ENCODE measurements at places on chromosomes 4 and X. TPM values are rescaled to one million over a fixed set of nuclear protein-coding genes. Genes with fewer than 3 reads are reported as not detected.

DNA sequence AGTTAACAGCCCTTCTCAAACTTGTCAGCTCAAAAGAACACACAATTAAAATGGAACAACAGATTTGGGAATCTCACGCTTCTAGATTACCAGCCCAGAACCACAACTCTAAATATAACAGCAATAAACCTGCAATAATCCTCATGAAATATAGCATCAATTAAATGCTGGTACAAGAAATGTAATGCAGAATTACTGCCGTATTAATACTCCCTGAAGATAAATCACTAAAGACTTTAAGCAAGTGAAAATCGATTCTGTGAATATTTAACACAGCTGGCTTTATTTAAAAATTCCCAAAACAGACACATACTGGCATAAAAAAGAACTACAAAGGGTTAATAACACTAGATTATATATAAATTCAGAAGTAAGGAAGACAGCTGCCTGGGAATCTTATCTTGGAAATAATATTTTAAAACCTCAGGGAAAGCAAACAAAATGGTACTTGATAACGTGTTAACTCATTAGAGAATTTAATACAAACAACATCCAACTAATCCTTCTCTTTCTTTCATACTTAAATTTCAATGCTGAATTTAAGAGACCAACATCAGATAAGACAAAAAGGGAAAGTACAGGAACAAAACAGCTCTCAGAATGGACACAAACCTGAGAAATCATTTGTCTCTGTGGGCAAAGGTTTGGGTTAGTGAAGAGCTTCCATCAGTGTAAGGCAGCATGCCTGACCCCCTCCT, 34.7 kb downstream of the APBB2 start:
- no peak for DNase-seq
- H3K27me3 ChIP-seq, result no peaks in the 10 kb centered on the region
- peaks cover 8% of the 10 kb centered on the region for H3K4me1 ChIP-seq
- H3K27ac ChIP-seq, result no peak overlapping the region

GRCh38 chrX:41732260-41732659, 8.3 kb downstream of the GPR82 start:
- no peak overlapping the region for H3K4me3 ChIP-seq
- peaks cover 10% of the 10 kb centered on the region for H3K4me1 ChIP-seq
- H3K27me3 ChIP-seq, result no peaks in the 10 kb centered on the region
- H3K36me3 ChIP-seq, result no peaks in the 10 kb centered on the region
- H3K27ac ChIP-seq, result no peak overlapping the region
- no peak for DNase-seq

DNA sequence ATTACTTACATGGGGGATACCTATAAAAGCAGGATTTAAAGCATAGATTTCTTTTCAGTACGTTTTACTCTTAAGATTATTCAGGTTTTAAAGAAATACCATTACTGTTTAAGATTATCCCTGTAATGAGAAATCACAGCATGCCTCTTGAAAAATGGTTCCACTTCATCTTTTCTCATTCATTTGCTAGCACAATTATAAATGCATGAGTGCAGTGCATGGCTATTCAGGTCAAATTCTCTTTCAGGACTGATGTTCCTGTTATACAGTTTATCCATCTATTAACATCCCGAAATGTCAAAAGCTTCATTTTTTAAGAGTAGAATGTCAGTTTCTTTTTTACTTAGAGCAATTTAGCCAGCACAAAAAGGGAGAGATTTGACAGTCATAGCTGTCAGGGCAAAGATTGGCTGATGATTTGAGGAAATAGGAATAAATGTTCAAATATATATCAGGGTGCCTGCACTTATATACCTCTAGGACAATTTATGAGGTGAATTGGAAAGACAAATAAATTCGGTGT, 135.2 kb downstream of the ADGRL3 start:
- H3K36me3 ChIP-seq, result no peaks in the 10 kb centered on the region
- H3K4me1 ChIP-seq, result no peaks in the 10 kb centered on the region
- H3K4me3 ChIP-seq, result no peak overlapping the region
- H3K27ac ChIP-seq, result no peak overlapping the region
- no peak for DNase-seq
- no peaks in the 10 kb centered on the region for H3K27me3 ChIP-seq

GRCh38 chr4:174794543-174795094, 34.4 kb downstream of the GLRA3 start:
- H3K27me3 ChIP-seq, result no peaks in the 10 kb centered on the region
- no peak overlapping the region for H3K27ac ChIP-seq
- no peak for DNase-seq
- no peak overlapping the region for H3K4me3 ChIP-seq

The CNKSR2 gene
- not detected for polyA plus RNA-seq

DNA sequence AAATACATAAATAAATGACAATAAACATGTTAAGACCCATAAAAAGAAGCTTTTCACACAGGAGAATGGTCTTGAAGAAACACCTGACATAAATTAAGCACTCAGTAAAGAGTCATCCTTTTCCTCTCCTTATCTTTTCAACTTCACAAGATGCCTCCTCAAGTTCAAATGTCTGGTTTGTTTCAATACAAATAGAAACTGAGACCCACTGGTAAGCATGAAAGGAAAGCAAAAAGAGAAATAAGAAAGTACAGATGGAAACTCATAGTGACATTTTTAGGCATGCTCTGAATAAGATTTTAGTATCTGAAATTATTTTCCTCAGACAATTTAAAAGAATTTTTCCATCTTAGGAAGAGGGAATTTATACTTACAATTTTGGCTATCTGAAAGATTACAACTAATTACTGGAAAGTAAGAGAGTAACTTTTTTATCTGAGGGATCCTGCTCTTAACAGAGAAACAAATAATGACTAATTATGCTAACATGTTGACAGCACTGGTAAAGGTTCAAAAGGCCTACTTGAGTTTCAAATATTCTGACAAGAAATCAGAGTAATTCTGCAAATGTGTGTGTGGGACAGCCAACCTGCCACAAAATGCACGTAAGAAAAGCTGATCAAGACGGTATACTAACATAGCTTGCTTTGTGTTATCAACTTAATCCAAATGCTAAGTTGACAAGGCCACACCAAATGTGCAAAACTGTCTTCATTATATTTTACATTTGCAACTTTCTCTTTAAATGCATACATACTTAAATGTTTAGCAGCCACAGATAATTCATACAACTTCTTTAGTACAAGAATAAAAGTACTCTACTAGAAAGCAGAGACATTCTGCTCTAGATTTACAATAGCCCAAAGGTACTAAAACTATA, 113.0 kb downstream of the IQCM start:
- no peaks in the 10 kb centered on the region for H3K36me3 ChIP-seq
- H3K27me3 ChIP-seq, result no peaks in the 10 kb centered on the region
- H3K27ac ChIP-seq, result no peak overlapping the region
- H3K4me1 ChIP-seq, result no peaks in the 10 kb centered on the region
- H3K4me3 ChIP-seq, result no peak overlapping the region

DNA sequence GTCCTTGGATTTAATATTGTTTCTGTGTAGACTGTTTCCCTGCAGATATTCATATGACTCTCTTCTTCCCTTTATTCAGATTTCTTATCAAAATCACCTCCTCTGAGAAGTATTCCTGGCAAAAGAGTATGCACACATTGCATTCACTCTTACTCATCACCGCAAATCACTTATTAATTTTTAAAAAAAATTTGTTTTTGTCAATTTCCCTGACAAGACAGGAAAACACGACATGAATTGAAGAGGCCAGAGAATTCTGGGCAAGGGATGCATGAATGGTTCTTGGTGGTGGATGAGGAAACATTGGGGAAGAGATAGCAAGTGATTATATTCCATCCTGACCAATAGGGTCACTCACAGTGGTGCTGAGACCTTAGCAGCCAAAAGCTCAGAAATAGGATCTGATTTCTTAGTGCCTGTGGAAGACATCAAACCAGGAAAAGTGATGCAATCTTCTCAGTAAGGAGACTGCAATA, 522.5 kb upstream of the AGA start:
- H3K27me3 ChIP-seq, result no peaks in the 10 kb centered on the region
- H3K4me1 ChIP-seq, result no peaks in the 10 kb centered on the region
- no peak overlapping the region for H3K4me3 ChIP-seq
- no peaks in the 10 kb centered on the region for H3K36me3 ChIP-seq
- no peak overlapping the region for H3K27ac ChIP-seq

DNA sequence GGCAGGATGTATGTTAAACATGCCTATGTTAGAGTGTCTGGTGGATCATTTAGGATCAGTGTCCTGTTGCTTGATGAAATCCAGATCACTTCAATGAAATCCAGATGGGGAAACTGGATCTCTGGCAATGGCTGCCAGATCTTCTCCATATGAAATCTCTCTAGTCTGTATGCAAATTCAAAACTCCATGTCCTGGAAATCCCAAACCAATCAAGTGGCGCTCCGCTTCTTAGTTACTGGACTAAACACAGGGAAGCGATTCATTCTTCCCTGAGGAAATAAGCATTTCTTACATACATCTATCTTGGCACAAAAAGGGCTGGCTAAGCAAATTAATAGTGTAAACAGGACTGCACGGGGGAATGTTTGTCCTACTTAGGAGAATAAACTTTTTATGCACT, 94.9 kb downstream of the HDAC8 start:
- no peak for DNase-seq
- H3K36me3 ChIP-seq, result no peaks in the 10 kb centered on the region
- H3K27ac ChIP-seq, result no peak overlapping the region
- H3K4me1 ChIP-seq, result no peaks in the 10 kb centered on the region
- H3K4me3 ChIP-seq, result no peak overlapping the region
- no peaks in the 10 kb centered on the region for H3K27me3 ChIP-seq

The IL2 gene
- not detected for polyA plus RNA-seq

- no peaks in the 10 kb centered on the region for H3K36me3 ChIP-seq
- no peak overlapping the region for H3K27ac ChIP-seq
- H3K4me3 ChIP-seq, result no peak overlapping the region
- H3K4me1 ChIP-seq, result no peaks in the 10 kb centered on the region
These were observed 1.6 kb downstream of the GAB1 start for GRCh38 chr4:143338313-143338712.

- no peak for DNase-seq
- H3K27ac ChIP-seq, result no peak overlapping the region
- H3K4me1 ChIP-seq, result no peaks in the 10 kb centered on the region
- peaks cover 2% of the 10 kb centered on the region for H3K27me3 ChIP-seq
These were observed 72.8 kb upstream of the BEND4 start for GRCh38 chr4:42225286-42225685.

DNA sequence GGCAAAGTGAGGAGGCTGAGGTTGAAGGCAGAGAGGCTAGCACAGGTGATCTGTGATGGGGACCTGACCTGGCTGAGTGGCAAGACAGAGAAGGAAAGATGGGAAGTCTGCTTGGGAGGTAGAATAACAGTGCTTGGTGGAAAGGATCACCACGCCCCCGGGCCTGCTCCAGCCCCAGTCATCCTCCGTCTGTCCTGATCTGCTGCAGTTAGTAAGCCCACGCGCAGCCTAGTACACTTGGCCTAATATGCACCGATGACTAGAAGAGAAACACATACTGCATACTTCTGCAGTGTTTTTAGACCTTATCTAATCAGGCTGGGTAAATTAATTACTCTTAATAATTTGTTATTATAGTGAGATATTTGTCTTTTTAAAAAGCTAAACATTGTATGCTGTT, 103.7 kb upstream of the KLF3 start:
- no peak for DNase-seq
- H3K36me3 ChIP-seq, result no peaks in the 10 kb centered on the region
- H3K4me1 ChIP-seq, result peaks cover 21% of the 10 kb centered on the region
- no peaks in the 10 kb centered on the region for H3K27me3 ChIP-seq
- no peak overlapping the region for H3K4me3 ChIP-seq

DNA sequence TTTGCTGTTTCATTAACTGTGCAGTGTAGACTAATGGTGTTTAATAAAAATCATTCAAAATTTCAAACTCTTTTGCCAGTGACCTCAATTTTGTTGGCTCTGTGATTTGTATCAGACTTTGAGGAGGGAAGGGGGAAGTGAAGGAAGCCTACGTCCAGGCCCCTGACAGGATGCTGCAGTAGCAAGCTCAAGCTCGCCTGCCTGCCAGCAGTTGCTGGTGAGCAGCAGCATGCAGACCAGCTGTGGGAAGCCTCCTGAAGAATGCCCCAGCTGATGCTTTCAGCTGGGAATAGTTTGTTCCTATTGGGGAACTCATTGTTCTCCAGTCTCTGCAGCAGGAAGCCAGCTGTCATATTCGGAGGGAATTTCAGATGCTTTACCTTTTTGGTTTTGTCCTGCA, 495.2 kb downstream of the AFF2 start:
- no peak overlapping the region for H3K27ac ChIP-seq
- H3K27me3 ChIP-seq, result no peaks in the 10 kb centered on the region
- no peaks in the 10 kb centered on the region for H3K4me1 ChIP-seq
- H3K36me3 ChIP-seq, result no peaks in the 10 kb centered on the region

DNA sequence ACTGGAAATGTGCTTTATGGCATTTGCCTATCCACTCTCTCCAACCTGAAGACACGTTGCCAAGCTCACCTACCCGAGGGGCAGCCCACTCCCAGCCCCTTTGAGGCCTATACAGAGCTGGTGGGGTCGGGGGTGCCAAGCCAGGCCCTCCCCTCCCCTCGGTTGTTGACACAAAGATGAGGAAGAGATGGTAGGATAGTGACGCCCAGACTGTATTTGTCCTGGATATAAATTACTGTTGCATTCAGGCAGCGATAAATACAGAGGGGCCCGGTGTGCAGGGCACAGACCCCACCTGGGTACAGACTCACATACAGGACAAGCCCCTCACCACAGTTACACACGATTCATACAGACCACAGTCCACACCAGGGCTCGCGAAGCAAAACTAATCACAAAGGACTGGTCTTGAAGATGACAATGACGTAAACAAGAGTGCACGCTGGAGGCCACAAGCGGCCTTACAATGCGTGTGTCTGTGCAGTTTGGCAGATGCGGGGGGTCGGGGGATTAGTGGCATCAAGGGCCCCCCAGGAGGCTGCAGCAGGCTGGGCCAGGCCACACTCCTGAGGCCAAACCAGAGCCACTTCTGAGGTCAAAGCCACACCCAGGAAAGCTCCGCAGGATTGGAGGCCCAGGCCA, 14.6 kb downstream of the DGKQ start:
- no peak overlapping the region for H3K4me3 ChIP-seq
- no peak overlapping the region for H3K27ac ChIP-seq
- no peaks in the 10 kb centered on the region for H3K4me1 ChIP-seq
- no peaks in the 10 kb centered on the region for H3K36me3 ChIP-seq

The GRIA3 gene
- polyA plus RNA-seq, result 0.86 TPM

GRCh38 chr4:13970349-13970748, 342.8 kb upstream of the BOD1L1 start:
- H3K27me3 ChIP-seq, result no peaks in the 10 kb centered on the region
- no peaks in the 10 kb centered on the region for H3K4me1 ChIP-seq
- H3K36me3 ChIP-seq, result no peaks in the 10 kb centered on the region
- no peak overlapping the region for H3K27ac ChIP-seq
- no peak overlapping the region for H3K4me3 ChIP-seq

DNA sequence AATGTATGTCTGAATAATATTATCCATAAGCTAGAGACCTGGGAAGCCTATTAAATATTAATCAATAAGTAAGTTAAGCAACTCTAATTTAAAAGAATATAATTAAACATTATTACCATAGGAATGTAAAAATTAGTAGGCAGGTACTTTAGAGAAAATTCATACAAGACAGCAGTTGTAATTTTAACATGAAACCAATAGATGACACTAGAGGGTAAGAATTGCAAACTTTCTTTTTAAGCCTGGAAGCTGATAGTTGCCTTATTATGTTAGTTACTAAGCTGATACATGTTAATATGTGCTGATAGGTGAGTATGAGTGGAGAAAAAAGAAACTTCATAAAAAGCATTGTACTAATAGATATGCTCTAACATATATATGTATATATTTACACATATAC, 1157.4 kb downstream of the FAM133A start:
- H3K27me3 ChIP-seq, result no peaks in the 10 kb centered on the region
- no peak for DNase-seq
- no peak overlapping the region for H3K4me3 ChIP-seq
- no peaks in the 10 kb centered on the region for H3K4me1 ChIP-seq
- no peak overlapping the region for H3K27ac ChIP-seq

The TLR6 gene
- polyA plus RNA-seq, result 2.3 TPM
